D341Med (cell line): ENCODE measurements at places on chromosomes 7 and 10.

GRCh38 chr7:8172372-8173354, 89.3 kb downstream of the ICA1 start:
- DNase-seq: no peak

DNA sequence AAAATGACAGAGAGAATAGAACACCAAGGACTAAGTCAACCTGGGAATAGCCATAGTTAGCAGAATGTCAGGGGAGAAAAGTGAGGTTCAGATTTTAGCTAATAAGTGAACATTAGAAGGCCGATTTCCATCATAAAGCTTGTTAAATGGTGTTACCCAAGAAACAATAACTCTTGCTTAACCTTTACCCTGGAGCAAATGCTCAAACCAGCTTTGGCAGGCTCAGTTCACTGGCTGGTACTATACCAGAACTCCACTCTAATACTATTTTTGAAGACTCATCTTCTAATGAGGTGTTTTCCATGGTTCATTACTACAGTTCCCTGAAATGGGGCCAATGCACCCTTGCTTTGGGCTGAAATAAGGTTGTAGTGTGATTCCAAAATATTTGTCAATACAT, 61.3 kb downstream of the RNLS start:
- no peak for DNase-seq

GRCh38 chr7:33196221-33196620, 66.9 kb downstream of the BBS9 start:
- DNase-seq: no peak

- DNase-seq: no peak
Measured at GRCh38 chr10:10796061-10796773, 221.5 kb upstream of the CELF2 start.
